Astrocyte of the spinal cord (primary cell): ENCODE measurements at places on chromosomes 5 and 9.

DNA sequence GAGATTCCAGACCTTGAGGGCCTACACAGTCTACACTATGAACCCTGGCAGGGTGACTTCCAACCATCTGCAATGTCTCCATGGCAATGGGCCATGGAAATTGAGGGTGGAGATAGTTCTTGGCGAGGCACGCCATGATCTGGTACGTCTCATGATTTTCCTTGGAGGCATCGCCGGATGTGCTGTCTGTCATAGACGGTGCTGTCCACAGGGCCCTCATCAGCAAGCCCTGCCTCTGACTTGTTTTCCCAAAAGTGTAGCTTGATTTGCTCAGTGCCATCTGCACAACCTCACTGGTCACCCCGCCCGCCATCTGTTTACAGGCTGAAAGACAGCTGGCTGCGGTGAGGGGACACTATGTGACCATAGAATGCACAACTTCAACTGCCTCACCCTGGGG is 73.5 kb downstream of the BOD1 start:
- no peak for DNase-seq

DNA sequence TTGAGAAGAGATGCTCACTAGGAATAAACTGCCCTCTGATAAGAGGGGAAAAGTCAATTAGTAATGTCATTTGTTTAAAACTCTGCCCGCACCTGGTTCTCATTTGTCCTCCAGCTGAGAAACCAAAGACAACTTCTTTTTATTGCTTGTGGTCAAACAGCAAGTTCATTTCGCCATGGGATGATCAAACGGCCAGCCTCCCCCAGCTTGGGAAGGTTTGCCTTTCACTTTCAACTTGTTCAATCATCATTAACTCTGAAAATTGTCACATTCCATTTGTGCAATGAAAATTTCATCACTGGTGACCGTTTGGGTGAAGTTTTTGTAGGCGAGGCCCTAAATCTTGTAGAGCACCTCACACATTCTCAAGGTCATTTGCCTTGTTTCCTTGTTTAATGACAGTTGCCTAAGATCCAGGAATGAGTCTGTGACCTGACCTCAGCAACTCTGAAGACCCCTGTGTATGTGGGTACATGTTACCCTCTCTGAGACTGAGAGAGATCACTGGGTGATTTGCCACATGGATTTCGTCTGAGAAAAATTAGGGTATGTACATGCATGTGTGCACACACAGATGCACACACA is 117.7 kb downstream of the MARCHF3 start:
- peak; percentile 19 for DNase-seq

DNA sequence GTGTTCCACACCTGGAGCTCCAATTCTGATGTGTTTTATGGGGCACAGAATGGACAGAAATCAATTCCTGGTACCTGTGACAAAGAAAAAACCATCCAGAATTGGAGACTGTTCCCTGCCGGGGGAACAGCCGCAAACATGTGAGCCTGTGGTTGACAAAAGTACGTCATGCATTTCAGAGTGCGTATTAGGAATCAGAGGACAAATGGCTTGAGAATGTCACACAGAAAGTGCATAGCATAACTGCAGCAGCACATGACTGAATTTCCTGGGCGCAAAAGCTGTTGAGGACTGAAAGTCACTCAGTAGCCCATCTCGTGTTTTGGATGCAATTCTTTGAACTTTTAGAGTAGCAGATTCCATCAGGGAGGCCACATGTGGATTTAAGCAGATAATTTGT is 85.1 kb downstream of the TRIO start:
- no peak for DNase-seq

DNA sequence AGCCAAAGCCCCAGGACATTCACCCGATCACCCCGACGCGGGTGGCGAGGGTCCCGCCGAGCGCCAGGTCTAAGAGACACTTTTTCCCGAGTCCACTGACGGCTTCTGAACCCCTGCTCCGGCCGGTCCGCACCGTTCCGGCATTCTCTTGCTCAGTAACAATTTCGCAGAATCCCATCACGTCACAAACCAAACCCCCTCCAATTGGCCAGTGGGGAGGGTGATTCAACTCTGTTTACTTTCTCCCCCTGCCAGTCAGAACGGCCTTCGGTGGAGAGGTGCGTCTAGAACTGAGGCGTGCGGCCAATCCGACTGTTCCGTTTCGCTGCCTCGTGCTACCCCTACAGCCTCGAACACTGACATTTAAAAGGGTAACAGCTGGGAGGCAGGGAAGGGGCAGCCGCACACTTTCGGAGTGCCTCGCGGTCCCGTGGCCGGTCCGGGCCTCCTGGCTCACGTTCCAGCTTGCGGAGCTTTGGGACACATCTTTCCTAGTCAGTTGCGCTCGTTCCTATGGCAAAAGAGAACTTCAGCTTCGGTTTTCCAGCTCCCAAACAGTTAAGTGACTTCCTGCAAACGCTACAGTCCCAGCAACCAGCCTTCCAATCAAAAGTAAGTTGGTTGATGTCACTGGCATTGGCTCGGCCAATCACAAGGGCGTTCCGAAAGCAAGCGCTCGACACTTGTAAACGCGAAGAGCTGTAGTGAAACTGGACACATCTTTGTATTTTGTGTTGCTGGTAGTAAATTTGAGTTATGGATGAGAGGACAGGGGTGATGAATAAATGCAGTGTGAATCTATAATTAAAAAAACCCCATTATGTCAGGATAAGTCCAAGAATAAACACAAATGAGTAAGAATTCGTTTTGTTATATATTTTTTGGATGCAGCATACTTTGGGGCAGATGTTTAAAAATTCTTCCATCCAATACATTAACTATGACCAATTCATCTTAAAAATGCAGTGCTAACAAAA is at the start of gene KLF9:
Gene KLF9, minus strand, starts transcription at position 859 of the 977 bp plus-strand sequence. CDS start 1,294 bp downstream, outside the sequence.
- peak; percentile 99 for DNase-seq

GRCh38 chr9:86741311-86742208 is 205.7 kb downstream of the GAS1 start:
- peak; percentile 77 for DNase-seq

GRCh38 chr5:14193496-14193895 is 50.4 kb downstream of the TRIO start:
- DNase-seq: no peak

- peak; percentile 91 for DNase-seq
Measured at GRCh38 chr5:174419540-174420132, 304.7 kb upstream of the MSX2 start.

- peak; percentile 12 for DNase-seq
Measured at GRCh38 chr5:174371600-174372094, 326.1 kb downstream of the NSG2 start.

DNA sequence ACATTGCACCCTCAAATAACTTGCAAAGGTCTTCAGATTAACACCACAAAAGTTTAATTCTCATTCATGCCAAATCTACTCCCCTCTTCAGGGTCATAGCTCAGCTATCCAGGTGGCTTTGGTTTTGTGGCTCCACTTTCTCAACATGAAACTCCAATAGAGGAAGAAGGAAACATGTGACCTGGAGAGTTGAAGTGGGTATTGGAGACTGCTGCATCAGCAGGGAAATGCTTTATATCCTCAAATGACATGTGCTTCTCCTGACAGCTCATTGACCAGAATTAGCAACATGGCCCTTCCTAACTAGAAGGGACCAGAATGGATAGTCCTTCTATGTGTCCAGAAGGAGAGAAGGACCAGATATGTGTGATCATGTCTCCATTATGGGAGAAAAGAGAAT is 73.6 kb downstream of the TLR4 start:
- no peak for DNase-seq

DNA sequence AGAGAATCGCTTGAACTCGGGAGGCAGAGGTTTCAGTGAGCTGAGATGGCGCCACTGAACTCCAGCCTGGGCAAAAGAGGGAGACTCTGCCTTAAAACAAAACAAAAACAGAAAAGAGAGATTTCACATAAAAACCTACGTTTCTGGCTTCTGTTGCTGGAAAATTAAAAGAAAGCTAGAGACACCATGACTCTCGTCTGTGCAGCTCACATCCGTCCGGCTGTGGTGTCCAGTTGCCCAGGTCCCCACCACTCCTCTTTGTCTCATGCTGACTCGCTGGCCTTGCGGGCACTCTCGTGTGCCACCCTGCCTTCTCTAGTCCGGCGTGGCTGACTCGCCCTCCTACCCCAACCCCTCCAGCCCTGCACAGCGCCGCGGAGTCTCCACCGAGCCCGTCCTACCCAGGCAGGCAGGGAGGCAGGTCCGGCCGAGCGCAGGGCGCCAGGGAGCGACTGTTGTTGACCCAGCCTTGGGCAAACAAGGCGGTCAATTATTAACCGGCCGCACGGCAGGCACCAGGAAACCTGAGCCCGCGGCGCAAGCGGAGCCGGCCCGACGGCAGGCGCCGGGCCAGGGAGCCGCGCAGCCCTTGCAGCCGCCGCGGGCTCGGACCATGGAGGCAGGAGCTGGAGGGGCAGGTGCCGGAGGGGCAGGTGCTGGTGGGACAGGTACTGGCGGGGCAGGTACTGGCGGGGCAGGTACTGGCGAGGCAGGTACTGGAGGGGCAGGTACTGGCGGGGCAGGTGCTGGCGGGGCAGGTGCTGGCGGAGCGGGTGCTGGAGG is at the start of gene PRRT1B:
Gene PRRT1B, plus strand, starts transcription at position 521 of the 783 bp plus-strand sequence. Its CDS starts 93 bp downstream, at position 614.
- no peak for DNase-seq

DNA sequence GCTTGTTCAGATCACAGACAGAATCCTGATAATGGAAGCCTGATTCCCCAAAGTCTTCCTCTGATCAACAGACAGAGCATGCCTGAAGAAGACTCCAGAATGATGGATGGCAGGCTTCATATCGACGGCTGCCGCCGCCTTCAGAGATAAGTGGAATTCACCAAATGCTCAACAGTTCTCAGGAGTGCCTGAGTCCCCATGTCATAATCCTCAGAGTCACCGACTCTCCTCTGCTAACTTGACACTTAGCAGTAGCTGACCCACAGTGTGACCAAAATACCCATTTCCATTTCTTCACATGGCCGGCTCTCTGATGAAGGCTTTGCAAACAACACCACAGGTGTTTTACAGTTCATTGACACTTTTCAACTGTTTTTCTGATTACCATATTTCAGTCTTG is 58.7 kb downstream of the PRDM6 start:
- no peak for DNase-seq

- DNase-seq: peak; percentile 69
Measured at GRCh38 chr9:136485049-136486045, 2.5 kb upstream of the SEC16A start.

DNA sequence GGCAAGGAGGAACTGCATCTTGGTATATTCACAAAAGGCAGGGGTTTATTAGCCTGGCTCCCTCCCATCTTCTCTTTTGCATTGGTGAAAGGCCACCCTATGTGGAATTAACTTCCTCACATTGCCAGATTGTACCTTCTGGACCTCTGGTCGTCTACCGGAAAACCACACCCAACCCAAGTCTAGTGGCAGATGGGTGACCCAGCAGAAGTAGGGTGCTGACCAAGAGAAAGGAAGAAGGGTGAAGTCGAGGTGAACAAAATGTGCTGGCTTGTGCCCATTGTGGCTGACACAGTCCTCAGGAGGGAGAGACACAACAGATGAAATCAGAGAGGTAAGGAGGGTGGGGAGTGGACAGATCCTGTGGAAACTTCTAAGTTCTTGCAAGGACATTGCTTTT is 39.8 kb upstream of the DAP start:
- no peak for DNase-seq

GRCh38 chr9:84107081-84107480 is 126.5 kb downstream of the RMI1 start:
- DNase-seq: no peak

GRCh38 chr5:72857396-72857795 is 40.9 kb downstream of the TNPO1 start:
- DNase-seq: no peak

- DNase-seq: peak; percentile 10
Measured at GRCh38 chr9:116899337-116900006, 212.4 kb downstream of the TRIM32 start.

DNA sequence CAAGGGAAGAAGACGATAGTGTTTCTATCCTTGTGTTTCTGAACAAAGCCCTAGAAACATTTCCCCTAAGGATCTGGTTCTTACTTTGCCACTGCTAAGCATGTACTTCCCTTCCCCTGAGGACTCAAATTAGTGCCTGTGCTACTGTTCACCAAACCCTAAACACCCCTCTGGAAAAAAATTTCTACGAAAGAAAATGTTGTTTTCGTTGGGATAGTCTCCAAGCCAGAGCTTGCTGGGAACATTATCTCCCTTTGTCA is 294.6 kb downstream of the BNC2 start:
- no peak for DNase-seq

DNA sequence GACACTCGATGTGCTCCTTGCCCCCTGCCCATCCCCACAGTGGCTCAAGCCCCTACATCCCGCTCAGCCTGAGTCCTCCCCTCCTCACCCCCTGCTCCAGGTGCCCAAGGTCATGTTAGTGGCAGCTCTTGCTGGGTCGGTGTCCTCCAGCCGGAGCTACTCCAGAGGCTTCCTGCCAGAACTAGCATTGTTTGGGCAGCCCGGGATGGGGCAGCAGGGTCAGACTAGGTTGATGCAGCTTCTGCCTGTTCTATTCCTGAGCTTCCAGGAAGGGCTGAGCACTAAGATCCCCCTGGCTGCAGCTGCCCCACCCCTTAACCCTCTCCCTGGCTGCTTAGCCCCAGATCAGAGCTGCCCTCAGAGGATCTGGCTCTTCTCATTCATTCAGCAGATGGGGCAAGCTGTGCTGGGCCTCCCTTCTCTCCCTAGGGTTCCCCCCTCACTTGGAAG is 671 bp downstream of the RGS14 start:
- DNase-seq: no peak

DNA sequence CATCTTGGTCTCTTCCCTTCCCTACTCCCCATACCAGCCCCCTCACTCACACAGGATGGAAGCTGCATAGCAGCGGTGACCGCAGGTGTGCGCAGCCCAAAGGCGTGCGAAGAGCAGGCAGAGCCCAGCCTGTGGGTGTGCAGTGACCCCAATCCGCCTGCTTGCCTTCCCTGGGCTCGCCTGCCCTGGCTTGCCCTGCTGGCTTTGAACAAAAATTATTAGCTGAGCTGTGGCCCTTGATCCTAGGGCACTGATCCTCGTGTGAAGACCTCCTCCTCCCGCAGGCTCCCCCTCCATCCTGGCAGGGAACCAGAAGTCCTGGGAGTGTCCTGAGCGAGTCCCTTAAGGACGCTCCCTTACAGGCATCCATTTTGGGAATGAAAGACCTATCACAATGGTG is 31.9 kb downstream of the MORN5 start:
- DNase-seq: no peak

GRCh38 chr9:112193572-112194288 is 18.6 kb upstream of the SUSD1 start:
- DNase-seq: no peak

DNA sequence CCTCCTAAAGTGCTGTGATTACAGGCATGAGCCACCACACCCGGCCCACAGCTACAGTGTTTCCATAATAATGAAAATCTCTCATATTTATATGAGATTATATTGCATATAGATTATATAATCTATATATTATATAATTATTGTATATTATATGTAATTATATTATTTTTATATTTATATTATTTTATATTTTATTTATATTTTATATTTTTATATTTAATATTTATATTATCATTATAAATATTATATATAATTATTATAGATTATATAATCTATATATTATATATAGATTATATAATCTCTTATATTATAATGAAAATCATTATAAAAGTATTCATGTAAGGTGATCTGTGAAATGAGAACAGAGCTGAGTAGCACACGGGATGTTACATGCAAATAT is 11.5 kb downstream of the ANKRD18B start:
- DNase-seq: no peak
